Fibroblast of villous mesenchyme (primary cell): ENCODE measurements at places on chromosomes 5 and 9.

DNA sequence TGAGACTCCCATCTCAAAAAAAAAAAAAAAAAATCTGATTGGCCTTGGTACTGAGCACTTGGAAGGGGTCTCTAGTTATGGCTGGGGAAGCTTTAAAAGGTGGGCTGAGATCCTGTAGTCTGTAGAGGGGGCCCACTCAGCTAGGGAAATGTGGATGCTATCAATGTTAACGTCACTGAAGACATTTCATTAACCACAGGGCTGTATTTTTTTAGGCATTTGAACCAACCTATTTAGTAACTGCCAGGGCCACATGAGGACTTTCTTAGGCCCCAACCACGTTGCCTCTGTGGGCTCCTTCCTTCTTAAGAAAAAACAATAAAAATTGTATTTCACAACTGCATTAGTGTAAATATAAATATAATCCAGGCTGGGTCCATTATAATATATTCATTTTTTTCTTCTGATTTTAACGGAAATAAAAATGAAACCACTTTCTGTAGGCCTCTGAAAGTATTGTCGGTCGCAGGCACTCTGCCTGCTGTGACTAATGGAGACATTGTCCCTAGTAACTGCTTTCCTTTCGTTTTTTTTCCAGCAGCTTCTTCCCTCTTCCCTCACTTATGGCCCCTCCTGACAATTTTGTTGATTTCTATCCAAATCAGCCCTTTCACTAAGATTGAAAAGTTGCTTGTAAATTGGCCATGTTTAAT is 71.6 kb downstream of the GCNT1 start:
- DNase-seq: no peak

DNA sequence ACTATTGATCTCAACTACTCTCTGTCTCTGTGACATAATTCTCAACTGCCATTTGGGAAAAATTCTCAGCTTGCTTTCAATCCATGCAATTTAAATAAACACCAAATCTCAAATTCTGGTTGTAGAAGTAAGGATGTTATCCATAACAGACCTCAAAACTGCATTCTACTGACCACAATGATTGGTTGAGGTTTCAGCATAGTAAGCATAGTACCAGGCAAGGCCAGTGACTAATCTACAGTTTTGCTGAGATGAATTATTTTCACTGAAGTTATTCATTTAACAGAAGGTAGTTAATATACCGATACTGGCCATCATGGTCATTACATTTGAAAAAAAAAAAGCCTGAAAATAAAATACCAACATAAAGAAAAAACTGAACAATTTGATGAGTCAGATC is 488.0 kb upstream of the CDH18 start:
- no peak for DNase-seq

- DNase-seq: no peak
Observed at GRCh38 chr5:15864536-15865215, 314.9 kb downstream of the MARCHF11 start.

DNA sequence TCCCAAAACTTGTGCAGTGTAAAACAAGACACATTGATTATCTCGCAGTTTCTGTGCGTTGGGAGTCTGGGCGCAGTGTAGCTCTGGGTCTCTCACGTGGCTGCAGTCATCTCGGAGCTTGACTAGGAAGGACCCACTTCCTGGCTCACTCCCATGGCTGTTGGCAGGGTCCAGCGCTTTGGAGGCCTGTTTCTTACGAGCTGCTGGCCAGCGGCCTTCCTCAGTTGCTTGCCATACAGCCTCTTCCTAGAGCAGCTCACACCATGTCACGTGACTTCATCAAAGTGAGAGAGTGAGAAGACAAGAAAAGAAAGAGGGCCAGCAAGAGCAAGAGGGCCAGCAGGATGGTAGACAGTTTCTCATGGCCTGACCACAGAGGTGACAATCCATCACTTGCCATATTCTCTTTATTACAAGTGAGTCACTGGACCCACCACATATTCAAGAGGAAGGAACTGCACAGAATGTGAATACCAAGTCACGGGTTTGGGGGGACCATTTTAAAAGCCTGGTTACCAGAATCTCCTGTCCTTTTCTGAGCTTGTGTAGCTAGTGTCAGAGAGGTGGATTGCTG is 36.2 kb downstream of the MCCC2 start:
- no peak for DNase-seq

DNA sequence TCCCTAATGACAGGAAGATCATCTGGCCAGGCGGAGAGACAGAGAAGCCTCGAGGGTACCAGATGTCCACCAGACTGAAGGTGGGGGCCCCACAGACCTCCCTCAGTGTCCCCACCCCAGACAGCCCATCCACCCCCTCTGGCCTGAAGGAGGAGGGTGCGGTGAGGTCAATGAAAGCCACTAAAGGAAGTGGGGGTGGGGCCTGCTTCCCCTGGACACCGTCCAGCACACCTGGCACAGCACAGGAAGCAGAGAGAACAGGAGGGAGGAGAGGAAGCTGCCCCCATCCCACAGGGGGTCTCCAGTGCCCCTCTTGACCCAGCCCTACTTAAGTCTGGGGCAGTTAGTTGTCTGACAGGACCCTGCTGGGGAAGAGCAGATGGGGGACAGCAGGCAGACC is 11.2 kb downstream of the LRRC26 start:
- DNase-seq: no peak

- no peak for DNase-seq
Observed at GRCh38 chr9:95733741-95734666, 141.5 kb upstream of the ERCC6L2 start.
